Stimulated activated CD8-positive, alpha-beta memory T cell treated with anti-CD3 and anti-CD28 coated beads, Interleukin-12 subunit alpha, Interleukin-12 subunit beta, amount 100 ng/mL, for 4 hours (primary cell): ENCODE measurements at places on chromosomes 11 and 22.

DNA sequence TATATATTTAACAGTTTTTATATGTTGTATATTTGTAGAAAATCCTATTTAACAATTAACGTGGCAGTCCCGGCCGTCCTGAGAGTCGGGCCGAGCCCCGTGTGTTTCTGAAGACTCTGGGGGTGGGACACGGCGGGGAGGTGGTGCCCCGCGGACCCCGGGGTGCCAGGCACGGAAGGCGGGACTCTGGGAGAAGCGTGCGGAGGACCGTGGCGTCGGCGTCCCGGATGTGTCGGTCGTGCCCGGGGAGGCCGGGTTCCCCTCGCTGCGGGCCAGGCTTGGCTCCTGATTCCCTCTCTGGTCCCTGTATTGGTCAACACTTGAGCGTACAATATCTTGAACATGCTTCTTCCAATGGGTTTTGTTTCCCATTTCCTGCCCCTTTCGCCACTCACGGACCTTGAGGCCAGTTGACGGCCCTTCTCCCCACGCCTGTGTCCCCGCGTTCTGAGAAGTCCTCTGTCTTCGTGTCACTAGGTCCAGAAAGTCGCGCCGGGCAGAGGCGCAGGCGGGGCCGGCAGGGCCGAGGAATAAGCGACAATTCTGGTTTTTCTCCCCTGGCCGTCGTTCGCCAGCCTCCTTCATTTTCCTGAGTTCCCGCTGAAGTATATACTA is 1076.7 kb downstream of the BRD1 start:
- no peak for DNase-seq

GRCh38 chr11:66391322-66391721 is 19.8 kb upstream of the SLC29A2 start:
- DNase-seq: no peak

- peak; percentile 67 for DNase-seq
Measured at GRCh38 chr22:46335201-46336118, at the start of gene TRMU. TRMU (plus strand) TSS chr22:46335714; CDS start chr22:46335765, 51 bp downstream.

DNA sequence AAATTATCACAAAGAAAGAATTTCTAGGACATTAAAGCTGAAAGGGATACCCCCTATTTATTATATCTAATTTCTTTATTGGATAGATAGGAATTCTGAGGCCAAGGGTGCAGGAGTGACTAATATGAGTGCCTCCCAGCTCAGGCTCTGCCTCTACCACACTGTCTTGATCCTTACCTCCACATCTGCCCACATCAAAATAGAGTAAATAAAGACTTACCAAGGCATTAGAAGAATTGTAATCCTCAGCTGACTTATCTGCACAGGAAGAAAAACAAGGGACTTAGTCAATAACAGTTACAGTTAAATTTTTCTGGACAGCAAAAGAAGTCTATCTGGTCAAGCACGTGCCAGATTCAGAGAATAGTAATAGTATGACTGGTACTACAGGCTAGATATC is 72.6 kb upstream of the GDPD4 start:
- no peak for DNase-seq

- no peak for DNase-seq
Measured at GRCh38 chr11:128289048-128289447, 298.3 kb downstream of the ETS1 start.

GRCh38 chr22:26624803-26625202 is 3.0 kb downstream of the CRYBA4 start:
- no peak for DNase-seq

DNA sequence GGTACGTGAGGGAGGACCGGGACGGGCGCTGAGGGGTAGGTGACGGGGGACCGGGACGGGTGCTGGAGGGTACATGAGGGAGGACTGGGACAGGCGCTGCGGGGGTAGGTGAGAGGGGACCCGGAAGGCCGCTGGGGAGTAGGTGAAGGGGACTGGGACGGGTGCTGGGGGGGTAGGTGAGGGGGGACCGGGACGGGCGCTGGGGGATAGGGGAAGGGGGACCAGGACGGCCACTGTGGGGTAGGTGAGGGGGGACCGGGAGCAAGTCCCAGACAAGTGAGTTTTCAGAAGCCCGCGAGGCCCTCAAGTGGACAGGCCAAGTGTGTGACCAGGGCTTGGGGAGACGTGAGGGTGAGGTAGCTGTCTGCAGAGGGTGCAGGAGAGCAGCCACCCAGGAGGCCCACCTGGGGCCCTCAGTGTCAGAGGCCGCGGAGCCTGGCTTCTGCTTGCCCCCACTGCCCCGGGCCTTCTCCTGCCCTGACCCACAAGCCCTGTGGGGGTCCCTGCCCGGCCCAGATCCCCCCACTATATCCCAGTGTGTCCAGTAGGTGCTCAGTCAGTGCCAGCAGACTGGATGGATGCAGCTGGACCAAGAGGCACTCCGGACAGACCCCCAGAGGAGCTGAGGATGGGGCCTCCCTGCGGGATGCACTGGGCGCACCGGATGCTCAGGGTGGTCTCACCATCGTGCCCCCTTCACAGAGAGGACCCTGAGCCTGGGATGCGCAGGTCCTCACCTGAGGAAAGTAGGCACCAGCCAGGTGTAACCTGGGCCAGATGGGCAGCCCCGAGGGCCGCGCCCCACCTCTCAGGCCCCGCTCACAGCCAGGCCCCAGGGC is 44.2 kb upstream of the TH start:
- DNase-seq: no peak

DNA sequence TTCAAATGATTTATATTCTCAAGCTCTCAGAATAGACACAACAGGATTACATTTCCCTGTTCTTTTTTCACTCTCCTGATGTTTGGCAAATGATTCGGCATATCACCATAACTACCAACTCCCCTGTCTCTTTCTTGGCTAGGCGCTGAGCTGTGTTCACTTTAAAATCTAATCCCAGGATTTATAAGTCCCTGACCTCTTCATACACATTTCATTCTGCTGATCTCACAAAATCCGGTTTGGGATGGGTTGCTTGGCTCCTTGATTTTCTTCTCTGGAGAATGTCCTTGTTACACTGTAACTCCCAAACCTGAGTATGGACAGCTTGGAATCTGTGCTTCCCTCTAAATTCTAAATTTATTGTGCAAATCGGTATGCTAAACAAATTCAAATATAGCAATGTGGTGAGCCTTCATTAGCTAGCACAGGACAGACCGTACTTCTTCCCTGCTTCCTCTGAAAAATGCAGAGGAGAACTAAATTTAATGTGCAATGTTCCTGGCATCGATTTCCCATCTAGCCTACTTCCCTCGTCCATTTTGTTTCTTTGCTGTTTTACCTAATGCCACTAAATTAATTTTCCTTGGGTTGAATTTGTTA is 858.5 kb upstream of the FAT3 start:
- no peak for DNase-seq

- DNase-seq: no peak
Measured at GRCh38 chr11:86129740-86130540, 61.1 kb upstream of the PICALM start.

DNA sequence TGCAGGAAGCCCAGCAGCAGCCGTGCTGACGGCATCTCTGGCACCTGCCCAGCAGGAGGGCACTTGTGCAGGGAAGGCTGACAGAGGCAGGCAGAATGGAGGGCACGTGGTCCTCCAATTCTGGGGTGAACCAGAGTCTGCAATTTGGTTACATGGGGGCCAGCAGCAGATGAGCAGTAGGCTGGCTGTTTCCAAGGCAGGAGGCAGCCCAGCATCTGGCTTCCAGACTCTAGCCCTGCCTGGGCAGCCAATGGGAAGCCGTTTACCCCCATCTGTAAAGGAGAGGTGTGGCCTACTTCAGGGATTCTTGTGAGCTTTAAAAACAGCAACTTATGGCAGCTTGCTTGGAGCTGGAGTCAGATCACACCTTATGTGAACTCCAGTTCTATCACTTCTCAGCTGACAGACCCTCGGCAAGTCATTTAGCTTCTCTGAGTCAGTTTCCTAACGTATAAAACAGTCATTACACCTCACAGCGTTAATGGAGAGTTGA is 27.9 kb upstream of the RASL10A start:
- DNase-seq: no peak

GRCh38 chr22:49878206-49878605 is 24.6 kb downstream of the ZBED4 start:
- no peak for DNase-seq

DNA sequence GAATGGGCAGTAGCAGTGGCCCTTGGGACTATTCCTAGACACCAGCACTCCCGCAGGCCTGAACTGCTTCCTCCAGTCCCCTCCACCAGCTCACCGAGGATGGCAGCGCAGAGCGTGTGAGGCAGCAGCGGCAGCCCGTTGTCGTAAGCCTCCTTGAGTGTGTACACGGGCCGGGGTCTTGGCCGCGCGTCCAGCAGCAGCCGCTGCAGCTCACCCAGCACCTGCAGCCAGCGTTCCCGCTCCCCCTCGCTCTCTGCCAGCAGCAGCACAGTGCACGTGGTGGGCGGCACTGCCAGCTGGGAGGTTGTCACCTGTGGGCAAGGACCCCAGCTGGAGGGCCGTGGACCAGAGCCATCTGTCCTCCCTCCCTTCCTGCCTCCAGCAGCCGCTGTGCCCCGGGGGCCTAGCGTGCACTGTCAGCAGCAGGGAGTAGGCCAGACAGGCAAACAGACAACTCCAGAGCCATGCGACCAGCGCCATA is 13.0 kb downstream of the CDC42BPG start:
- DNase-seq: no peak

- no peak for DNase-seq
Measured at GRCh38 chr22:42412744-42413333, 19.4 kb downstream of the NFAM1 start.

- DNase-seq: no peak
Measured at GRCh38 chr22:42608823-42609361, 5.8 kb downstream of the POLDIP3 start.

- no peak for DNase-seq
Measured at GRCh38 chr22:49400136-49400940, 427.3 kb downstream of the BRD1 start.

GRCh38 chr11:76347466-76347865 is 33.5 kb downstream of the THAP12 start:
- DNase-seq: no peak

- no peak for DNase-seq
Measured at GRCh38 chr22:45504373-45505341, 2.0 kb downstream of the FBLN1 start.

GRCh38 chr11:62965574-62965973 is 19.2 kb downstream of the SLC22A6 start:
- no peak for DNase-seq

DNA sequence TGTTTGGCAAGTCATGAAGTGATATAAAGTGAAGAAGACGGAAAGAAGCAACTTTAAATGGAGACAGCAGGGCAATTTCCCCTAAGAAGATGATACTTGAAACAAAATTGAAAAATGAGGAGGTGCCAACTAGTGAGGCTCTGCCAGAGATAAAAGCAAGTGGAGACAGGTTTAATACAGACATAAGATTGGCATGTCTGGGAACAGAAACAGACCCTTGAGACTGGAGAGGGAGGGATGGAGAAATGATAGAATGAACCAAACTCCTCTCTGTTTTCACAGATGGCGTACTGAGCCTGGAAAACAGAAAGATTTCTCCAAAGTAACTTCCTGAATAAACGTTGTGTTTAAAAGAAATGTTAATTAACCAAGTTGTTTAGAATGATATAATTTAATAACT is 354.5 kb upstream of the ANO5 start:
- no peak for DNase-seq

GRCh38 chr22:46794491-46794890 is 32.0 kb downstream of the TBC1D22A start:
- no peak for DNase-seq

- no peak for DNase-seq
Measured at GRCh38 chr22:49449811-49450446, 377.7 kb downstream of the BRD1 start.

DNA sequence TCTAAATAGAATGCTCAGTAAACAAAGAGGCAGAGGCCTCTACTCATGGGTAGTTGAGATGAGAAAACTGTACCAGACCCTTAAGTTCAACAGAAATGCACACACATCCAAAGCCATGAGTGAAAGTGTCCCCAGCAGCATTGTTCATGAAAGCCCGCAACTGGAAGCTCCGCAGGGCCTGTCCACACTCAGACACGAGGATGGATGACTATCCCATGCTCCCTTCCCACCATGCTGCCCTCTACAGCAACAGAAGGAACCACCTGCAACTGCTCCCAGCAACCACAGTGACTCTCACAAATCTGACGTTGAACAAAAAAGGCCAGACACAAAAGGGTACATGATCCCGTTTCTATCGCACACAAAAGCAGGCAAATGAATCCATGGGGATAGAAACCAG is 76.9 kb upstream of the ANO1 start:
- DNase-seq: no peak

DNA sequence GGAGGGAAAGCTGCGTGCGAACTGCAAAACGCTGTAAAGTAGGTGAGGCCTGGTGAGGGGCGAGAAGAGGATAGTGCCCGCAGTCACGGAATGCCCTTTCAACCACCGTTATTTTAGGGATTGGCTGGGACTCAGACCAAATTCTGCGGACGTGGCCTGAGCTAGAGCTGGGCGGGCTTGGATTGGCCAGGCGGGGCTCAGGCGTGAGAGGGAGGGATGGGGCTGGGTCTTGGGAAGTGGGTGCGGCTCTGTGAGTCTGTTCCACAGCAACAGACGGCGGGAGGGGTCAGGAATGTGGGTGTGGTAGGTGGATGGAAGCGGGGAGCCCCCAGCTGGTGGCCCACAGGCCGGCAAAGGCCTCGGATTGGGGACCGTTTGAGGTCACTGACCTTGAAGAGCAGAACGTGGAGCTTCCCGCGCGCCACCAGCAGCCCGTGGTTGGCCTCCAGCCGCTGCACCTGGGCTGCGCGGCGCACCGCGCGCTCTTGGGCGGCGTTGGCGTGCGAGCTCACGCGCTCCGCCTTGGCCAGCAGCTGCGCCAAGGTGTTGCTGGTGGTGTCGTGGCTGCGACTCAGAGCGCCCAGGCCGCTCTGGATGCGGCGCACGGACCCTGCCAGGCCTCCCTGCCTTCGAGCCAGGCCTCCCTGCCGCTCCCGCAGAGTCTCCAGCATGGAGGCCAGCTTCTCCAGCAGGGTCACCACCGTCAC is 444 bp downstream of the CAVIN3 start:
- DNase-seq: no peak

GRCh38 chr11:125333354-125334073 is 162.6 kb downstream of the FEZ1 start:
- DNase-seq: no peak

DNA sequence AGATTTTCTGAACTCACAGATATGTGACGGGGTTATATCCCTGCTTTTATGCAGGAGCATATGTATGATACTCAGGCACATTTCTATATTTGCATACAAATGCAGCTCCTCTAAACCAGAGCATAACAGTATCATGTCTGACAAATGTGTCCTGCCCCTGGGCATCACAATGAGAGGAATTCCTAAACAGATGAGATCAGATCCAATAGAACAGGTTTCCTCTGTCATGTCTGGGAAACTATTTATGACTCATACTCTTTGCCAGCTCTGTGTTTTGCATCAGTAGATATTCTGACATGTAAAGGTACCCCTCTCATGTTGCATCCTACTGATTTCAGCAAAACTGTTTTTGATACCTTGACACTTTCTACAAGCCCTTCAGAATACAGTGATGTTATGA is 29.4 kb downstream of the SYT9 start:
- DNase-seq: no peak
